T-cell (primary cell): ENCODE measurements at places on chromosomes 1 and 21. TPM values are rescaled to one million over a fixed set of nuclear protein-coding genes. Genes with fewer than 3 reads are reported as not detected.

The CD52 gene
- total RNA-seq = 1,054 TPM

The RIPPLY3 gene
- not detected for total RNA-seq

The CR1 gene
- total RNA-seq = 8.8 TPM

The RNF19B gene
- 29.6 TPM for total RNA-seq

- no peak for DNase-seq
Observed at GRCh38 chr1:56856186-56856585, 1.6 kb downstream of the C8A start.

GRCh38 chr1:15259622-15260007 is 12.6 kb downstream of the FHAD1 start:
- DNase-seq = no peak

DNA sequence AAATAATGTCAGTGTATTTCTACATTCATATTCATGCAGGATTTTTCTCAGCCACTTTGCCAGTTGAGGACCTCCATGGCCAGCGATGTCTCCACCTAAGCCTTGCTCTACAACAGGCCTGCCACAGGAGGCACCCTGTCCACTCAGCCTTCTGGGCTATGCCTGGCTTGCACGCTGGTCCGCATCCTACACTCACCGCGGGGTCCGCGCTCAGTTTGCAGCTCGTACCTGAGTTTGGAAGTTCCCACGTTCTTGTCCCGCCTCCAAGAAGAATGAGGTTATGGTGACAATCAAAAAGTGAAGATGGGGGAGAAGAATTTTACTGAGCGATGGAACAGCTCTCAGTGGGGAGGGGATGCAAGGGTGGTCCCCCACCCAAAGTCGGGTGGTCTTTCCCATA is 93.6 kb upstream of the GRIK1 start:
- DNase-seq = no peak

- DNase-seq = peak; percentile 45
Observed at GRCh38 chr1:151898519-151898991, 10.8 kb downstream of the THEM4 start.

DNA sequence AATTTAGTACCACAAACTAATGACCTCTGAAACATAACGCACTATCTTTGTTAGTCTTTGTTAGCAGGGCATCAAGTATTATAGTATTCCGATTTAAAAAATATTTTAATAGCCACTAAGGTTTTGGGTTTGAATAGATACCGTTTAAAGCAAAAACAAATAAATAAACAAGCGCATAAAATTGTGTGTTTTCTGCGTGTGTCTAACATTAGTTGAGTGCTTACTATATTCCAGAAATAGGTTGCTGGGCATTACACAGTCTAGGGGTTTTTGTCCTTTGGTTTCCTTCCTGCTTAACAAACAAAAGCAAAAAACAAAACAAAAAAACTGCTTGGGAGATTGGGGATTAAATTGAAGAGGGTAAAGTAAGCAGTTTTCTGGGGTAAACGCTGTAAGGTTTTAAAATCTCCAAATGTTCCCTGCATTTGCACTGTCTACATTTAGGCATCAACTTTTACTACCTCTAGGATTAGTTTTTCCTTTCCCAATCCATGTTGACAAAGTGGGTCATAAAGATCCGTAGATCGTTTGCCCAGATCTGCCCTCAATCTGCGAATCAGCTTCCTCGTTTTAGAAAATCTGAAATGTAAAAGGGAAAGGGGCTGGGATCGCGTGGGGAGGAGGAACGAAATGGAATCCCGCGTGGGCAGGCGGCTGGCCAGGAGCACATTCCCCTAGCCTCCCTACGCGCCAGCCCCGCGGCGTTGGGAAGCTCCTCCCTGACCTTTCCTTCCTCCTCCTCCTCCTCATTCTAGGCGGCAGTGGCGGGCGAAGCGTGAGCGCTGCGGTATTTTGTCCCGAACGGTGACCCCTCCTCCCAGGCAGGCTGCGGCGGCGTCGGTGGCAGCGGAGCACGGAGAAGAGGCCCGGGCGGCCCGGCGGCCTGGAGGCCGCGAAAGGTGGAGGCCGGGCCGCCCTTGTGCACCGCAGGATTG is at the start of gene KCTD3:
KCTD3 (plus strand) TSS at position 749 of the 935 bp plus-strand sequence. CDS start 382 bp downstream, outside the sequence.
- peak; percentile 25 for DNase-seq

DNA sequence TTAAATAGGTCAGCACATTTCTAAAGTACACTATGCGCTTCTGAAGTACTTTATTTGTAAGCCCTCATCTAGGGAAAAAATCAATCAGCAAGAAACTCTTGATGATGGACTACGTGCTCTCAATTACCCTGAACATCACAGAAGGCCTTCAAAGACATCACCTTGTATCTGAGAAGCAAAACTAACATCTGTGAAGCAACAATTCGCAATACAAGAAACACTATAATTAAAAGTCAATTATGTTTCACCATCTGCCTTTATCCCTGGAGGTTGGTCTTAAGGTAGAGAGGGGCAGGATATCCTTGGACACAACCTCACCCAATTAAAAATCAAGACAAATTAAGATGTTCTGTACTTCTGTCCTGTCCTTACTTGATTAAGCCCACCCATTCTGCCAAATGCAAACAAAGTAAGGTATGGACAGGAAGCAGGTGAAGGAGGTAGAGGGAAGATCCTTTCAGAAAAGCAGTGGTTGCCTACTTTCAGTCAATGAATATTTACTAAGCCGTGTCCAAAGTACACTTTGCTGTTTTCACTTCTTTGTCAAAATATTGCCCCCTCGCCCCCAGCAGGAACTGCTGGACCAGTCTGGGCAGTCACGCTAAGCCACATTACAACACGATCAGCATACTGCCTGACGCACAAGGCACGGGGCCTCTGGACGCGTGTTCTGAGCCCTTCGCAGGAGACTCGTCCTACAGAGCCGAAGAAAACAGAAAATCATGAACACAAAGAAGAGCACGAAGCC is 887 bp downstream of the SLC19A2 start:
- DNase-seq = no peak

GRCh38 chr1:227766015-227766634 is 30.9 kb downstream of the SNAP47 start:
- peak; percentile 78 for DNase-seq

GRCh38 chr1:39084191-39084590 is 58.0 kb downstream of the NDUFS5 start:
- DNase-seq = no peak

GRCh38 chr1:173502104-173502503 is 25.0 kb downstream of the PRDX6 start:
- DNase-seq = no peak
